NCI-H2081 treated with DMSO at 0.1 percent for 48 hours (cell line): ENCODE measurements at places on chromosomes 7 and 10.

- DNase-seq, result no peak
Observed at GRCh38 chr7:149732111-149732561, 41.3 kb downstream of the ZNF467 start.

DNA sequence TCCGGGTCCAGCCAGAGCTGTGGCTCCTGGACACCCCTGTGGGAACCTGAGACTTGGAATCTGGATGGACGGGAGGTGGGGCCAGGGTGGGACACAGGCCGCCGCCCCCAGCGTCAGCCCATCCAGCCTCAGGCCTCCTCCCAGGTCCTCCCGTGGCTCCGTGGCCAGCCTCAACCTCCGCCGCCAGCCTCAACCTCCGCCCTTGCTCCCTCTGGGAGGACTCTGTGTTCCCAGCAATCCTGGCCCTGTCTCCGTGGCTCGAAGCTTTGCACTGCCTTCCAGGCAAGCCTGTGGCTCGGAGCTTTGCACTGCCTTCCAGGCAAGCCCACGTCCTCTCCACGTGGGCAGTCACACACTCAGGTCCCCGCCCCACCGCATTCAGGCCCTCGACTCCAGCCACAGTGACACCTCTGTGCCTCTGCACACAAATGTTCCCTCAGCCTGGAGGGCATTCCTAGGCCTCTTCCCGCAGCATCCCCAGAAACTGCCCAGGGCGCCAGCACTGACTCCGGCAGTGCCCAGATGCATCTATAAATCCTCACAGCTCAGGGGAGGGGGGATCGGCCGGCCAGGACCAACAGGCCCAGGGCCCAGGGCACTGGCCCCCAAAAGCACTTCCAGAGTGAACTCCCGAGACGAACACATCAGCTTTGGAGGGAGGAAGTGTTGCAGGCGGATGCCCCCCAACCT lies 44.7 kb upstream of the PDGFA start:
- DNase-seq, result no peak

DNA sequence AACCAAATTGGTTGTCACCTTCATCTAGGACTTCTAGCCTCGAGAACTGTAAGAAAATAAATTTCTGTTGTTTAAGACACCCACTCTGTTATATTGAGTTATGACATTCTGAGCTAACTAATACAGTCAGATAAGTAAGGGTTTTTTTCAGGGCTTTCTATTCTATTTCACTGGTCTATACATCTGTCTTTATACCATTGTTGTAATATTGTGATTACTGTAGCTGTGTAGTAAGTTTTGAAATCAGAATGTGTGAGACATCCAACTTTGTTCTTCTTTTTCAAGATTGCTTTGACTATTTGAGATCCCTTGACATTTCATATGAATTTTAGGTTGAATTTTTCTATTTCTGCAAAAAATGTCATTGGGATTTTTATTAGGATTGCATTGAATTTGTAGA lies 7.5 kb downstream of the IFIT1 start:
- DNase-seq, result no peak

GRCh38 chr7:129493555-129493954 lies 8.8 kb upstream of the SMKR1 start:
- DNase-seq, result no peak
